ENCODE measurements at places on chromosomes 2 and 18.

- DNase-seq = peak; percentile 59
Measured at GRCh38 chr2:233419602-233420391, 65.5 kb downstream of the DGKD start.

- DNase-seq = no peak
Measured at GRCh38 chr2:73243884-73244570, 9.9 kb downstream of the CCT7 start.

DNA sequence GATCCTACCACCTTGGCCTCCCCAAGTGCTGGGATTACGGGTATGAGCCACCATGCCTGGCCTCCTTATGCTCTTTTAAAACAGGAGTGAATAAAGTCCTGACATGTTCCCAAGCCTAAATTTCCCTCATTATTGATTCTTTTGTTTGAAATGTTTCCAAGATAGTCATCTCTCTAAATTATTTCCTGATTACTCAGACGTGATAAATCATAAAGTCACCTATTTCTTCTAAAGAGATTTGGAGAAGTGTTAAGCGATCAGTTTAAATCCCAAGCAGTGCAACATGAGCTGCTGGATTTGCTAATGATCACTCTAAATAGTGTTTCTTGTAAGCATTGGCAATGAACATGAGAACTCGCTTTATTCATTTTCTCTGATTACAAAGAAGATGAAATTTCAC, 51.8 kb downstream of the PMAIP1 start:
- no peak for DNase-seq

DNA sequence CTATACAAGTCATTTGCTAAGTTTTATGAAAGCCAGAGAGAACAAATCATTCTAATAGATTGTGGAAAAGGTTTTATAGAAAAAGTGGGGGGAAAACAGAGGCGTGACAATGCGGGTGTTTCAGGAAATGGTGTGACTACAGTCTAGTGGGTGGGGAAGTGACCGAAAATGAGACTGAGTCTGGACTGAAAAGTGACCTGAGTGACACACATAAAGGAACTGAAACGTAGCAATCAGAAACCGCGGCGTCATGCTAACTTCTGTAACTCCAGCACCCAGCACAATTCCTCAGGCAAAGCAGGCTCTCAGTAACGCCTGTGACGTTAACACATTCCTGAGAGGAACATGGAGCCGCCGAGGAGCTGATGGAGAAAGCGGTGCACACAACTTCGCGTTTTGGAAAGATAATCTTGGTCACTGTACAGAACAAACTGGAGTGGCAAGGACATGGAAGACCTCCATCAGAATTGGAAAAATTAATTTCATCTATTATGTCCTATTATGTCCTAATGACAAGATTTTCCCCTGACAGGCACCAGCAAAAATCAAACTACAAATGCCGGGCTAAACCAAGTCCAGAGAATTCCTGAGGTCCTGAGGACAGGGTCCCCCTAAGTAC, 1.4 kb upstream of the CD226 start:
- DNase-seq = peak; percentile 76

DNA sequence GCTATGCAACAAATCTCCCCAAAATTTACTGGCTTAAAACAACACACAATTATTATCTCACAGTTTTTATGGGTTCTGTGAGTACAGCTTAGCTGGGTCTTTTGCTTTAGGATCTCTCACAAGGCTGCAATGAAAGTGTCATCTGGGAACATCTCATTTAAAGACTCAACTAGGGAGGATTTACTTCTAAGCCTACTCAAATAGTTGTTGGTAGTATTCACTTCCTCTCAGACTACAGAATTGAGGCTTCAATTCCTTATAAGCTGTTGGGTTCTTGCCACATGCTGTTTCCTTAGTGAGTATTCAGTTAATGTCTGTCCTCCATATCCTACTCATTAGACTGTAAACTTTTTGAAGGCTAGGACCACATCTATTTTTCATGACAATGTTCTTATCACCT, 72.3 kb downstream of the MDH1 start:
- no peak for DNase-seq

DNA sequence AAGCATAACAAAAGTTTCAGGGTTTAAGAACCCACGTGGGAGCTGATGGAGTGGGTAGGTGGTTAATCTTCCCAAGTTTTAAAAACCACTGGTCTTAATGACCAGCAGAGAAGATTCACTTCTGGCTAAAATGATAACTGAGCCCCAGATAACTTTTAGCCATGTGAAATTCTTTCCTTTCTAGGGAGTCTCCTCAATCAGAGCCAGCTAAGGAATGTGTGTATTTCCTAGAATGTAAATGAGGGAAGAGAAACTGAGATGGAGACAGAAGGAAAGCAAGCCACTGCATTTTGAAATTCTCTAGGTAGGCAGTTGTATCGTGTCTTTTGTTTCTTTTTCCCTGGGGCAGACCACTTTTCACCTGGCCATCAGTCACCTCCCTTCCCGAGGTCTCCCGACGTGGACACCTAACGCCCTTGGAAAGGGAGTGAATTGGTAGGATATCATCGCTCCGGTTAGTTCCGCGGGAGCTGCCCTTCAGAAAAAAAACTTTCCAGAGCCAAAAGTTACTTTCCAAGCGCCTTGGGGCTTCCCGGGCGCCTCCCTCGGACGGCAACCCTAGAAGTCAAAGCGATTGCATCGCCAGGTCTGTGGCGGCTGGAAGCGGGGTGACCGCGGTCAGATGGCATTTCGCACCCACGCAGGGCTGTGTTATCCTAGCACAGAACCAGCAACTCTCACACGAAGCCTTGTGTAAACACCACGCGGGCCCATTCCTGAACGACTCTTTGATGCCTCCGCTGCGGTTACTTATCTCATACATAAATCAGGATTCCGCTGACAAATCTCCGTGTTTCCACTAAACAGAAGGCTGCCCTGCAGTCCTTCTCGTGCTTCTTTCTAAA, 1.3 kb downstream of the COLEC12 start:
- DNase-seq = no peak

- DNase-seq = no peak
Measured at GRCh38 chr2:31080361-31080760, 57.9 kb downstream of the GALNT14 start.
